ENCODE measurements at places on chromosomes 4 and X.

- no peak for DNase-seq
Observed at GRCh38 chr4:122842984-122843531, 16.4 kb downstream of the FGF2 start.

DNA sequence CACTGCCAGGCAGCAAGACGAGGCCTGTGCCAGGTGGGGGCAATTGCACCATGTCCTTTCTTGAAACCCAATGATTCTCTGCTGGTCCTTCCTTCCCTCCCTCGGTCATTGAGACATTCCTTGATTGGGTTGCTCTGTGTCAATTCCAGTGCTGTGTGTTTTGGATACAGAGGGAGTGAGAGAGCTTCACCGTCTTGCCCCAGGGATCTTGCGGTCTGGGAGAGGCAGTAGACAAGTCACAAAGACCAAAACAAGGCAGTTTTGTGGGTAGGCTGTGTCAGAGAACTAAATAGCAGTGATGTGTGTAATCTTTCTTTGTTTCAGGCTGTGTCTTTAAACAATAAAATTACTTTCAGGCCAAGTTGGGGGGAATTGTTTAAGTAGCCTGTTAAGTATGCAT lies 38.8 kb upstream of the TADA2B start:
- no peak for DNase-seq

DNA sequence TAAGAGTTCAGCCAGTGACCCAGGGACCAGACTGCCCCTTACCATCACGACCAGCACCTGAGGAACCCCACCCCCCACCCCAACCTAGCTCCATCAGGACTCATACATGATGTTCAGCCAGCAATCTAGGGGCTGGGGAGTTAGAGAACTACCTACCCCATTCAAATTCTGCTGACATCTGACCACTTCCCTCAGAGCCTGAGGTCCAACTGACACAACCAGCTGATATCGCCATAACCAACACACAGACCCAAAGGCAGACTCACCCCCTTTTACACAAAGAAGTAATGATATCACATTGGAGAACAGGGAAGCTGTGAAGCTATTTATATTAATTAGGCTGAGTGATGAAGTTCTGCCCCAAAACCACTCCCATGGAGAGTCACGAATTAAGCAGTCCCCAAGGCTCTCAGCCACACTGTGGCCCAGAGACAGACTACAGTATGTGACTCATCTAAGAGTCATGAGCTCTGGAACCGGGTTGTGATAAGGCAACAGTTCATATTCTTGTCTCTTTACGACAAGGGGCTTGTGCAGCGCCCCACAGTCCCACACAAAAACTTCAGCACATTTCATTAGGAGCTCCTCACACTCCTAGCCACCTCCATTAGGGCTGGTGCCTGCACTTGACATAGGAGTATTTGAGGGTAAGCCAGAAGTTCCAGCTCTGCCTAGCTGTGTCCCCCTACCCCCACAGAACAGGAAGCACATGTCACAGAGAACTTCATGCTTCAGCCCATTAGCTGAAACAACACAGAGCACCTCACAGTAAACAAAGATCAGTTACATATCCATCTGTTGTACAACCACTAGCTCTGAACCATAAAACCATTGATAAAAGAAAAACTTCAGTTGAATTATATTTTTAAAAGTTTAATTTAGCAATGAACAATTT lies 184.7 kb upstream of the ZCCHC13 start:
- no peak for DNase-seq

DNA sequence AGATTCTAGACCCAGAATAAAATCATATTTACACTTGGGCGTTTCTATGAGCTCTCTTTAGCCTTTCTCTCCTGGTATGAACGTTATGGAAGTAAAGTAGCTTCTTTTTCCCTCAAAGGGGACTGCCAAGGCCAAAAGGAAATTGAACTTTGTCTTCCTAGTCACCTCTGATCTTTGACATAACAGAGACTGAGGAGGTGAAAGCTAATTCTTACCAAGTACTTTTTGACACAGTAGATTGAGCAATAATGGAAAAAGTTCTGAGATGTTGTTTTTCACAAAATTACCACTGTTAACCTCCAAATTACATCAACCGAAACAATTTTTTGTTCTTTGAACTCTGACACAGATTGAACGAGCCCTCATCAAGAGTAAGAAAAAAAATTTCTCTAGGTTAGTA lies 318.4 kb downstream of the TEX13A start:
- no peak for DNase-seq

- no peak for DNase-seq
Observed at GRCh38 chr4:45172636-45173035, 446.3 kb upstream of the GNPDA2 start.
